ENCODE measurements at places on chromosomes 7 and 10.

GRCh38 chr10:12504628-12505027, 155.3 kb downstream of the CAMK1D start:
- no peak for DNase-seq

DNA sequence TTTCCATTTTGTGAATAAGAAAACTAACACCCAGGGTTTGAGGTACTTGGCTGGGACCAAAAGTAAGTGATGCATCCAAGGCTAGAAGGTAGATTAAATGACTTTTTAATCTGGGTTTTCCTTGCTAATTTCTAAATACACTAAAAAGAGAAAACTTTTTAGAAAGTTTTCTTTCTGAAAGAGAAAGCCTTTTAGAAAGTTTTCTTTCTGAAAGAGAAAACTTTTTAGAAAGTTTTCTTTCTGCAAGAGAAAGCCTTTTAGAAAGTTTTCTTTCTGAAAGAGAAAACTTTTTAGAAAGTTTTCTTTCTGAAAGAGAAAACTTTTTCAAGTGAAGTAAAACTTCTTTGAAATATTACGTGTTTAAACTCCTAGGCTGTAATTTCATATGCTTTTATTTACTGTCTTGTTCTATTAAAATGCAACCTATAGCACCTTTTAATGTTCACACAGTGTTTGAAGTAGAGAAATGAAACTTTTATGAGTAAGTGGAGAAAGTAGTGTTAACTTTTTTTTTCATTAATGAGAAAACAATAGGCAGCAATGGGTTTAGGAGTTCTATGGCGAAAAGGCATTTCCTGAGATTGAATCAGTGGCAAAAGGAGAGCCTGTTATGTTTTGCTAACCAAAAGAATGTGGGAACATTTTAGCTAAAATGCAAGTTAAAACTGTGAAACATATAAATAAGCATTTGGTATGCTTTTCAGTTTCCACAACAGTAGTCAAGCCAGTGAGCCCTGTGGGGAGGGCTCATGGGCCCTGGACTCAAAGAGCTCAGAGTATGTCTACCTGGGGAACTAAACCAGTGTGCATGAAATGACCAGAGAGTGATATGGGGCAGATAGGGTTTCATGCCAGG, 103.7 kb downstream of the RBM20 start:
- no peak for DNase-seq

DNA sequence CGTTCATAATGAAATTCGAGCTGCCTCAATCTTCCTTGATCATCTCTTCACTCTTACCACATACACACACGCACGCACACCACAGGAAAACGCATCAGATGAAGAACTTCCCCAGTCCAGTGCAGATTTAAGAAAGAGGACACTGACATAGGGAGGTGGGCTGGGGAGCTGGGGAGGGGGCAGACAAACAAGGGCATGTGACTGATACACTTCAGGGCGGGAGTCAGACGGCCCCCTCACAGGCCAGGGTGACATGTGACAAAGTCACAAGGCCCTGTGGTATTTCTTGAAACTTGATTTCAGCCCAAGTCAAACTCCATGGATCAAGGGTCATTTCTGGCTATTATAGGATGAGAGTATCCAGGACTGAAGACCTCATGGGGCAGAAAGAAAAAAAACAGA, 82.6 kb downstream of the KCNMA1 start:
- no peak for DNase-seq

DNA sequence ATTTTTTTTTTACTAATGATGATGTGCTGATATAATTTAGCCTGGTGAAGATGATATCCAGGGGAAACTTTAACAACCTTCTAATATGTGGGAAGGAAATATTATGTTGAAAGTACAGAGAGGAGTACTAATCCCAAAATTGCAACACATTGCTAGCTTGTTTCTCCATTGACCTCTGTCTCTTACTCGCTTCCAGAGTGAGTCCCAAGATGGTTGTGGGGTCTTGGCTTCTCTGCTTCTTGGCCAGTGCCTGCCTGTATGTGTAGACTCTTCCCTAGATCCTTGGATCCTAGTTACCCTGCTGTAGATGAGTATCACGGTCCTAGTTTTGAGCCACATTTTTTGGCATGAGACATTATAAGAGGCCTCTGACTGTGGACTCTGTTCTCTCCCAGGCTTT, 17.5 kb downstream of the BMPER start:
- DNase-seq = no peak

DNA sequence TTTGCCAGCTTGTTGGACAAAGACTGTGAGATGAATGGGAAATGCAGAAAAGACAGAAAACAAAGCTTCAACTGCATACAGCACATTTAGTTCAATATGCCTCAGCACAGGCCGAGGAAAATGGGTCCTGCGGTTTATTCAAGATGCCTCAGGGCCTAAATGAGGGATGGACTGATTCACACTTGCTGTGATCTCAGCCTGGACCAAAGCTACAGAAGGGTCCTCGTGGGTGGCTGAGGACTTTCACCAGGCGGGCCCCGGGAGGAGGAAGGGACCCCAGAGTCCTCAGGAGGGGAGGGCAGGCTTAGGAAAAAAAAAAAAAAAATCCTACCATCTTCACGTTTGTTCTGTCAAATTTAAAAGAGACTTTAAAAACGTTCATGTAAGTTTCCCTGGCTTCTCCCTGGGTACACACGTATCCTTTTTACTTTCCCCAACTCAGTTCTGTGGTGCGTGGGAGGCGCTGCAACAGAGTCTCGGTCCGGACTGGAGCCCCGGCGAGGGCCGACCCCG, 624 bp upstream of the ZNF783 start:
- DNase-seq = no peak

DNA sequence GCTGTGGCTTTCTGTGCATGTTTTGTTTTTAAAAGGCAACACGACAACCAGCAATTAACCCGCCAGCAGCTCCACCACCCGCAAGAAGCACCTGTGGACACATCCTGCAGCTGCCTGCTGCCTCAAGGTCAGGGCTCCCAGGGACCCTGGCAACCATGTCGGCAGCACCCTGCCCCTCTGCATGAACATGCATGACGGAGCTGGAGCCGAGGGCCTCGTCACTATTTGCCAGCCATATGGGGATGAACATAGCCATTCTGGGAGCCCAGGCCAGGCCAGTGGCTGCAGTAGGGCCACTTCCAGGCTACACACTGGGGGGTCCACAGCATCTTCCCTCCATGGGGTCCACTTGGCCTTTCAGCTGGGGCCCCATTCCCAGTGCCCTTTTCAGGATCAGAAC, 52.9 kb downstream of the CAMK2B start:
- no peak for DNase-seq

- no peak for DNase-seq
These were observed 234.0 kb downstream of the BICC1 start for GRCh38 chr10:58746474-58747185.

DNA sequence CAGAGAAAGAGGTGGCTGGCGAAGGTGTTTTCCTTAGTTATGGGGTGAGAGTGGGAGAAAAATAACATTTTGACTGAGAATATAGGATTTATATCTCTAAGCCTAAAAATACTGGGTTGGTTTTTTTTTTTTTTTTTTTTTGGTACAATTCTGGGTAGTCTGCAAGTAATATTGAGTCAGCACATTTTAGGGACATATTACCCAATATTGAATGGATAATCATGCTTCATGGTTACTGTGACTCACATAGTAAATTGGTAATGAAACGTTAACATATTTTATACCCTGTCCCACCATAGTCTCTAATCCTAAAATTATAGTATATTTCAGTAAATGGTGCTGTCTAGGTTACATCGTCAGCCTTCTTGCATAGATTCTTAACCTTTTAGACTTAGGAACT, 91.4 kb downstream of the TPST1 start:
- no peak for DNase-seq
